CD4-positive, alpha-beta T cell treated with Interleukin-15 for 1 hour (primary cell): ENCODE measurements at places on chromosomes 6 and 20.
A peak's percentile ranks its signal among the peaks of the same experiment; 100 is the strongest.

DNA sequence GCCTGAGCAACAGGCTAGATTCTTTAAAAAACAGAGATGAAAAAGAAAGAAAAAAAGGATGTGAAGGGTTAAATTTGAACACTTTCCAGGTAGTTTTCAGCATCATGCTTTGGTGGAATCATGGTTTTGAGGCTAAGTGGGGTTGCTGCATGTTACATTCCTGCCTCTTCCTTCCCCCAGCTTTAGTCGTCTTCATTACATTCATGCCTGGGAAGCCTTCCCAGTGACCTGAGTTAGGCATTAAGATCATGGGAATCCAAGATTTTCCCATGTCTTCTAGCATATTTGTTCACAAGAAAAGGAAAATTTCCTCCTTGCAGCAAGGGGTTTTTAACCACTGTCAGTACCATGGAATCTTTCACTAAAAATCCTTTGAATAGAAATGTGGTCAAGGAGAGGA lies 12.0 kb downstream of the TPX2 start:
- DNase-seq = no peak

DNA sequence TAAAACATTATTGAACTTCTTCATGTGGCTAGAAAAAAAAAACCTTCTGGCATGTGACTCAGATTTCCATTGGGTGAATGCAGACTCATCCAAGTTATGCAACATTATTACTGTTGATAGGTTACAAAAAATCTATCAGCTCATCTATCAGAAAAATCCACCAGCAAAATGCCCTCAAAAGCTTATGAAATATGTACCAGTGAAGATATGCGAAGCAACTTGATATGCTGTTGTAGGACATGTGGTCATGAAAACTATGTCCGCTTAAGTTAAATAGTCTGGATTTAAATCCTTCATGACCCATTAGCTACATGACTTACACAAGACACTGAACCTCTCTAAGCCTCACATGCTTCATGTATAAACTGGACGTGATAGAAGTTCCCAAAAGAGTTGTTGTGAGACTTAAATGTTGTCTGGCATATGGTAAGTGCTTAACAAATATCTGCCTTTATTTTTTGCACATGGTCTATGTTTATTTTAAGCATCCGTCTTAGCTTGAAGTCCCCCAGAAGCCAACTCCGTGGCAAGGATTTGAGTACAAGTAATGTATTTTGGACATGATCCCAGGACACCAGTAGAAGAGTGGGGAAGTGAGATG lies 12.5 kb upstream of the BFSP1 start:
- DNase-seq = no peak

DNA sequence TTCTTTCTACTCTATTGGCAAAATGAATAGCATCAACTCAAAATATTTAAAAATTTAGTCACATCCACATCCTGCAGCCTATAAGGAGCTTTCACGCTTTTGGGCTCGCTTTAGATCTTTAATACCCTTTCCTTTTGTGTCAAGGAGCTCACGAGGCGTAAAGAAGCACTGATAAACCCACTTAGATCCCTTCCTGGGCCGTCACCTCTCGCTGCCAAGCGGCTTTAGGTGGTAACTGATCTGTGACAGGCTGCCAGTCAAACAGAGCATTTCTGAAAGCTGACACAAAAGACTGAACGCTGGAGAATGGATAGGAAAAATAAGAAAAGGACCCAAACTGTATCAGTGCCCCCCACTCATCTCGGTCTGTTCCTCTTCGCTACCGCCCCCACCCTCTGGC lies 385.7 kb upstream of the MMS22L start:
- no peak for DNase-seq

- no peak for DNase-seq
Observed at GRCh38 chr20:31890646-31891045, 20.2 kb downstream of the TTLL9 start.

GRCh38 chr6:131728296-131728939 lies 17.6 kb upstream of the CTAGE9 start:
- DNase-seq = no peak

- DNase-seq = no peak
Observed at GRCh38 chr6:22017272-22017671, 279.6 kb downstream of the PRL start.

- no peak for DNase-seq
Observed at GRCh38 chr6:5234874-5235273, 25.9 kb downstream of the LYRM4 start.

DNA sequence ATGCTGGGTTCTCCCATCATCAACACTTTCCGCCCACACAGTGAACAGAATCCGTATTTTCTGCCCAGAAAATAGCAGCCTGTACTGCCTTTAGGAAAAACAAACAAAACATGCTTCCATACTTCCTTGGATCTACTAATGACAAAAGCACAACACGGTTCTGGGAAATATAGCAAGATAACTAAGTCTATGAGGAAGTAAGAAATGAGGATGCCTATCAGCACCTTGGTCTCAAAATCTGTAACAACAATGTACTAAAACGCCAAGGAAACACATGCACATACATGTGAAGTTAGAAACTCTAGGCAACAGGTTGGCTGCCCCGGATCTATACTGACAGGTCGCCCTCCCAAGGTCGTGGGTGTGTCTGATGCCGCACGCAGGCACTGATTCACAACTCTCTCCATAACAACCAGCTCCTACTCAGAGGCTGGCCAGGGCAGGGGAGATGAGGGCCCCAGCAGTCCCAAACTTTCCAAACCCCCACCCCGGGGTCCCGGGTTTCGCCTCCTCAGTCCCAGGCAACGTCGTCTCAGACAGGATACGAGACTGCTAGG lies 710 bp downstream of the BTBD9 start:
- DNase-seq = peak; percentile 68

DNA sequence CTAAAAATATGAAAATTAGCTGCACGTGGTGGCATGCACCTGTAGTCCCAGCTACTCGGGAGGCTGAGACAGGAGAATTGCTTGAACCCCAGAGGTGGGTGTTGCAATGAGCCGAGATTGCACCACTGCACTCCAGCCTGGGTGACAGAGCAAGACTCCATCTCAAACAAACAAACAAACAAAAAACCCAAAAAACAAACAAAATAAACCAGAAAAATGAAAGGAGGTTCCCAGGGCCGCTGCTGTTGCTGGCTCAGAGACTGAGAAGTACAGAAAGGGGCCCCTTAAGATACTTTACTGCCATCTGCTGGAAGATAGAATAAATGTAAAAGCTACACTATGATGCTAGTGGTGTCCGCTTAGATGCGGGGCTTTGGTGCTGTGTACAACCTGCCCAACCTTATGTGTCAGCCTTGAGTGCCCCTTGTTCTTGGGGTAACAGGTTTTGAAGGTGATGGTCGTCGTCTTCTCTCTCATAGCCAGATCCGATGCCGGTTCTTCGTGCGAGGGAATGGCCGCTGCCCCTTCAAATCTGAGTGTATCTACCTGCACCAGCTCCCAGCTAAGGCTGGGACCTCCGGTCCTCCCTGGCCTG lies 2.8 kb upstream of the FANCE start:
- DNase-seq = peak; percentile 29

- DNase-seq = peak; percentile 33
Observed at GRCh38 chr20:46349035-46349741, 40.9 kb upstream of the CDH22 start.

DNA sequence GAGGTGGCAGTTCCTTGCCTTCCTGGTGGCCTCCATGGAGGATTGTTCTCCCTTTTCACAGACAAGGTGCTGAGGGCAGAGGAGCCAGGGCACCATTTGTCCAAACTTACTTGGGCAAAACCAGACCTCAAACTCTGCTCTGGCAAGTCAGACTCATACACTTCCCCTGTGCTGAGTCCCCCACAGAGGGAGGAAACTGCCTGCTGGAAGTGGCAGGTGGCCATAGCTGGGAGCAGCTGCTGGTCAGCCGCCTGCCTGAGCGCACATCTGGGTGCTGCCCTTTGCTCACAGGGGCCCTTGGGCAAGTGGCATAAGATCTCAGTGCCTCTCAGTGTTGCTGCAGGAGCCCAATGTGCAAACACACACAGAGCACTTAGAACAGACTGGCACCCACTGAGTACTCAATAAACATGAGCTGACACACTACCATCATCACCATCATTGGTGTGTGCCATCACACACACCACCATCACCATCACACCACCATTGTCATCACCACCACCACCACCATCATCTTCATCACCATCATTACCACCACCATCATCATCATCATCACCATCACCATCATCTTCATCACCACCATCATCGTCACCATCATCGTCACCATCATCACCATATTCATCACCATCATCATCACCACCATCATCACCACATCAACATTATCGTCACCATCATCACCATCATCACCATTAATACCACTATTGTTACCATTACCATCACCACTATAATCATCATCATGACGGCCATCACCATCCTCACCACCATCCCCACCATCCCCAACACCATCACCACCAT lies 17.6 kb downstream of the NOL4L start:
- DNase-seq = no peak

DNA sequence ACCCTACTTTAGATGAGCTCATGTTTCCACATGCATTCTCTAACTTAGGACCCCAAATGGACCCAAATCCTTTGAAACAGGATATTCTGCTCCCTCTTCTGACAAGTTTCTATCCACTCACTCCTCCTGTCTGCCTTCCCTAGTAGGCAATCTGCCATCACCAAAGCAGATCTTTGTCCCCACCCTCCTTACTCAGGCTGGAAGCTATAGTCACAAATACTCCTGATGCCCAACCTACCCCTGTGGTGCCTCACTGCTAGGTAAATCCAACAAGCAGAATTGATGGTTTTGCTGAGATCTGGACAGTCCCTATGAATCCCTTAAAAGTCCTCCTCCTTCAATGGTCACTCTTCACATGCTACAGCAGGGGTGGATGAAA lies 21.7 kb downstream of the ELOVL5 start:
- no peak for DNase-seq

GRCh38 chr20:37388831-37389230 lies 42.9 kb downstream of the SRC start:
- DNase-seq = no peak
